ENCODE measurements at places on chromosomes 2 and 18.

DNA sequence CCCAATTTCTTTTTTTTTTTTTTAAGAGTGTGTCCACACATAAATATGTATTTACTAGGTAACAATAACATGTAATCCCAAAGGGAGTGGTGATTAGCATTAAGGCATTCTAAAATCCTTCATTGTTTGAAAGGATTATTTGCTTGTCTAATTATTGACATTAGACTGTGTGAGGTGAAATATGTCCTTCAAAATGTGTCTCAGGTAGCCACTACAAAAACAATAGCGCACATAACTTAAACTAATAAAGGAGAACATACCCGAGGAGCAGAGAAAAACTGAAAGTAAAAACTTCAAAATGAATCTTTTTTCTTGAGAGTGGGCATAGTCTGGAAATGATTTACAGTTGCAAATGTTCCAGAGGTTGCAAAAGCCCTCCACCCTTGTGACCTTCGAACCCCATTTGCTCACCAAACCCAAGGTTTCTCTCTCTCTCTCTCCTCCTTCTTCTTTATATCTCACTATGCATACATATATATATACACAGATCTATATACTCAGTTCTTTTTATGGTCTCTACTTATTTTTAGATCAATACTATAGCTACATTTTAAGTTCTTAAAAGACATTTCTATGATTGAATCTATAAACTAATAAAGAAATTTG is 24.4 kb upstream of the FRZB start:
- no peak for DNase-seq

GRCh38 chr2:234863043-234863934 is 88.5 kb upstream of the SH3BP4 start:
- DNase-seq = peak; percentile 82

GRCh38 chr2:208573569-208573968 is 167.0 kb downstream of the PTH2R start:
- DNase-seq = no peak

- peak; percentile 49 for DNase-seq
Measured at GRCh38 chr2:222548992-222549391, 106.9 kb downstream of the FARSB start.

DNA sequence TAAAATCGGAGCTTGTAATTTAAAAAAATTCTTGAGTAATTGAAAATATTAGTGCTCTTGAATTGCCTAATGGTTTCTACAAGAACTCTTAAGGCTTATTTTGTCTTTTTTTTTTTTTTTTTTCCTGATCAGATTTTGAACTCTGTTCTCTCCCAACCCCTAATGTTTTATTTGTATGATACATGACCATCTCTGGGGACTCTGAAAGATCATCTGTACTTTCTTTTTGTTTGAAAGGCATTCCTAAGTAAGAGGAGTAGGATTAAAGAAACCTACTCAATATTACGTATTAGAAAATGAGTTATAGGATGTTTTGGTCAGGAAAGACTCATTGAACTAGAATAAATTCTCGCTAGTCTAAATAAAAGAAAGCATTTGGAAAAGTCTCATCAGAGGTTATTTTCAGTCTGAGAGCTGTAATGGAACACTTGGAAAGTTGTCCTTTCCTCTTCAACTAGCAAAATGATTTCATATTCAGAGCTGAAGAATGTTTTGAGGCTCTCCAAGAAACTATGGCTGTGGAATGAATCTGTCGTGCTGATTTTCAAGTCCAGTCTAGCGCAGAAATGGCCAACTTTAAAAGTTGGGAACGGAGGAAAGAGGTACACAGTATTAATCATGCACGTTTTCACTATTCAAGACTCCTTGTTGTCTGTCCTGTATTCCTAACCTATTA is 182.7 kb downstream of the PRPF40A start:
- no peak for DNase-seq

- no peak for DNase-seq
Measured at GRCh38 chr18:37563931-37564392, 1.6 kb downstream of the CELF4 start.

DNA sequence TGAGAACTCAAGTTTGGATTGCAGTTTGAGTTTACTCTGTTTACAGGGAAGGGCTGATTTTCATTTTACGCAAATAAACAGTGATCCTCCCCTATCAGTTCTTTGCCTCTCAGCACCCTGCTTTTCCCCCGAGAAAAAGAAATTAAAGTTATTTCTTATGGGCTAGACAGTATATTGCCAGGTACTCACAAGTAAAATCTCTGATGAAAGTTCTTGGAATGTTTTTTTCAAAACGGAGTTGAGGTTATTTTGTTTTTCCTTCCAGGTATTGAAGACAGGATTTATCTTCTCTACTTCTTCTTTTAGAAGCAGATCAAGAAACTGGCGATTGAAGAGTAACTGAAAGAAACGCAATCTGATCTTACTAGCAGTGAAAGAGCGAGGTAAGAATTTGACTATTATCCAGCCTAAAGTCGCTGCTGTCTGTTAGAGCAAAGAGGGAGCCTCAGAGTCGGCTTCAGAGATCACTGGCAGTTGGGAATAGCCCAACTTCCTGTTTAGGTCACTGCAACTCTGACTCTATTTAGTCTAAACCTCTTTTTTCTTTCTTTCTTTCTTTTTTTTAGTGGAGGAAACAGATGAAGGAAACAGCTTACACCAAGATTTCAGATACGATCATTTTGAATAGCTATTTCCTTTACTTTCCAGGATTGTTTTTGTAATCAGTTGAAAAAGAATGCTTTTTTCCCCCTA is at the start of gene TFPI:
TSS of gene TFPI (minus strand) at position 425 of the 693 bp plus-strand sequence. CDS start 50,667 bp downstream, outside the sequence.
- DNase-seq = peak; percentile 82

GRCh38 chr2:157236404-157236803 is 21.1 kb upstream of the GALNT5 start:
- DNase-seq = no peak

- no peak for DNase-seq
Measured at GRCh38 chr2:207643892-207644291, 18.7 kb upstream of the METTL21A start.

DNA sequence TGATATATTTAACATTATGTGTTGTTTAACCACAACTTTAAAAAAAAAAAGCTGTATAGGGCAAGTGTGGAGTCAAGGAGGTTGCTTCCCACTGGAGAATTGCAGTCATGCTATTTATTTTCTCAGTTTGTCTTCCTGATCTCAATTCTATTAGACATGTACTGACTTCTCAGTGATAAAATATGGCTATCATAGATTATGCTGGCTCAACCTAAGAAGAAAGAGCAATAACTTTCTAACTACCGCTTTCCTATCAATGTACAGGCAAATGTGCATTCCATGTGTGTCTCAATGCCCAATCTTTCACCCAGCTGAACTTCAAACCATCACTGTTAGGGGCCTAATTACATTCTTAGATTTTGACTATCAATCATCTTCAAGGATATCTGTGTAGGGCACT is 201.4 kb downstream of the CTNNA2 start:
- DNase-seq = no peak

DNA sequence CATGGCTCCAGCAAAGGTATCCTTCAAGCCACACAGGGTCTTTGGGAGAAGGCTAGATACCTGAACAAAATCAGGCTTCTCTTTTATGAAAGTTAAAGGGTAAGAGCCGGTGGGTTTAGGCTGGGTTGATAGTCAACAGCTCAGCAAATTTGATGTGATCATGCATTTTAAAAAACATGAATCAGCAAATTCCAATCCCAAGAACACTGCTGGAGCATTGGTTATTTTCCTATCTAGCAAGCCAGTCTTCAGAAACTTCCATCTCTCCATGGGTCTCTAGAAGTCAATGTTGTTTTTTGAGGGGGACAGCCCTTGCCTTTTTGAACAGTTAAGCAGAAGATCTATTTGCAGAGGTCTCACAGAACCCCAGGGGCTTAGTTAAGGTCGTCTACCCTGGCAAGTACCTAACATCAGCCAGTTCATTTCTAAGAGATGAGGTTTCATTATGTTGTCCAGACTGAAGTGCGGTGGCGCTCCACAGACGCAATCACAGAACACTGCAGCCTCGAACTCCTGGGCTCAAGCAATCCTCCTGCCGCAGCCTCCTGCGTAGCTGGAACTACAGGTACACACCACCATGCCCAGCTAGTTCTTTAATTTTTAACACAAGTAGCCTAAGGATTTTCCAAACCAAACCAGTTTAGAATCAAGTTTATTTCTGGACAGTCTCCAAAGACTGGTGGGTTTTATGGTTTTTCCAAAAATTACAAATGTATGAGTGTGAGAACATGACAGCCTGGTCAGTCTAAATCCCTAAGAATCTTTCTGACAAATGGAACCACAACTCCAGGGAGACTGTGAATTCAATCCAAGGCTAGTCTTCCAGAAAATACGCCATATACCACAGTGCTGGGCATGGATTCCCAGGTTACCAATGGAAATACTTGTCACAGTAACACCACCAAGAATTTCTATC is 4.1 kb upstream of the ZCCHC2 start:
- DNase-seq = no peak

GRCh38 chr2:43223521-43224001 is 2.8 kb downstream of the ZFP36L2 start:
- DNase-seq = peak; percentile 58

DNA sequence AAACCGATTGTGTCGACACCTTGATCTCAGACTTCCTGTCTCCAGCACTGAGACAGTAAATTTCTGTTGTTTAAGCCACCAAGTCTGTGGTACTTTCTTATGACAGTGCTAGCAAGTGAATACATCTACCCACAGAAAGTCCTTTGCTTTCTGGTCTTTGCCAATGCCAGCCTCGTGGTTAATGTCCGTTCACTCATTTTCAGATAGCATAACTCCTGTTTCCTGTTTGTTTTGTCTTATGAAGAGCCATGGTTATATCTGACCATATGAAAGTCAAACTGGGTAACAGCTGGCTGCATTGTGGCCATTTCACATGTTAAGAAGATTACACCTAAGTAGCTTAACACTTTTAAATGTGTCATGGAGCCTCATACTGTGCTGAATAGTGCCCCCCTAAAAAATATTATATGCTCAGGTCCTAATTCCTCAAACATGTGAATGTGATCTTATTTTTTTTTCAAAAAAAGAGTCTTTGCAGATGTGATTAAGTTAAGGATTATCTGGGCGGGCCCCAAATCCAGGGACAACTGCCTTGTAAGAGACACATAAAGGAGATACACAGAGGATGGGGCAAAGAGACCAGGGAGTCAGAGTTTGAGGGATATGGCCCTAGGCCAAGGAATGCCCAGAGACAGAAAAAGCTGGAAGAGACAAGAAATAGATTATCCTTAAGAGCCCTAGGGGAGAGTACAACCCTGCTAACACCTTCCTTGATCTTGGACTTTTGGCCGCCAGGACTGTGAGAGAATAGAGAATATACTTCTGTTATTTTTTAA is 118.0 kb downstream of the KCNE4 start:
- DNase-seq = no peak

Measured in cardiac fibroblast (primary cell).